Ascending aorta (tissue), 2 donors: ENCODE measurements at places on chromosomes 12 and 14. TPM values are rescaled to one million over a fixed set of nuclear protein-coding genes. Genes with fewer than 3 reads are reported as not detected.

- DNase-seq: no peak
Observed at GRCh38 chr14:51847489-51847796, 13.0 kb upstream of the GNG2 start.

KRT1 gene
- total RNA-seq: not detected

DNA sequence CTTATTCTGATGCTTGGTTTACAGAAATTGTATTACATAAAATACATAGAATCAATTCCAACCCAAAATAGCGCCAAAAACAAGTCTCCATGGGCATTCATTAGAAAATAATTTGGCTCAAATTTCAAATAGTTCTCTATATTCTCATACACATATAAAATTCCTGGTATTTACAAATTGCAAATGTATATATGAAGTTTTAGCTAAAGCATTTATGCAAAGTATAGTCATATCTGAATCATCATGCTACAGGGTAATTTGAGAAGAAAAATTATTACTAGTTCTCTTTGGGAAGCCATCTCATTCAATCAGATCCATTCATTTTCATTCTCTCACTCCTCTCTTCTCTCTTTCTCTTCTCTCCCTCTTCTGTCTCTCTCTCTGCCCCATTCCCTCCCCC, 257.8 kb downstream of the DPF3 start:
- DNase-seq: no peak

DNA sequence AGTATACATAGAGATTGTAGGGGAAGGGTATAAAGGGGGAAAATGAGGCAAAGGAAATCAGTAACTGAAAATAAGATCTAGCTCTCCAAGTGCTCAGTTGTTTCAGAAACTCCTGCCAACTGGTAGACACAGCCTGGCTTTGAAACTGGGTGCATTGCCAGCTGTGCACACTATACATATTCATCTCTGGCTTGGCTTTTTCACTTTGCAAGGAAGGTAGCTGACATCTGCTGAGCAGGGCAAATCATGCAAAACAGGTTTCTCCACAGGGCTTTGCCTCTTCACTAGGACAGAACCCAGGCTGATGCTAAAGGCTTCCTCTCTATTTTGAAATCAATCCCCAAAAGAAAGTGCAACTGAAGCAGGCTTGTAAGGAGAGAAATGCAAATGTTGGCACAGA, 101.5 kb downstream of the HELB start:
- no peak for DNase-seq

AHNAK2 gene
- 35.5 TPM for total RNA-seq

GRCh38 chr14:30330033-30330432, 228.9 kb upstream of the G2E3 start:
- no peak for DNase-seq

DNA sequence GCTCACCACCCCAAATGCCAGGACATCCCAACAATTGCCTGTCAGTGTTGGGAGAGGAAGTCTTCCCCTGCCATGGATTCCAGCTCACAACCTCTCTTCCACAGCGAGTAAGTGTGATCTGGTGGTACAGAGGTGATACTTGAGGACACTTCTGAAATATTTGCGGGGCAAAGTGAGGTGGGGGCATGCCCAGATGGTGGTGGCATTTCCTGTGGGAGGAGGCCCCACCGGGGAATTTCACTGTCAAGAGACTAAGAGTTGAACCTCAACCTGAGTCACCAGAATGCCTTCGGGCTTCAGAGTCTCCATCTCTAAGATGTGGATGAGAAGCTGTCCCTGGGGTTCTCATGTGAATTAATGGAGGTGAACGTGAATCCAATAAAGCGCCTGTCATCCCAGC, 122.3 kb upstream of the RFLNA start:
- no peak for DNase-seq
